ENCODE measurements at places on chromosomes 3 and 15.

GRCh38 chr3:151425627-151426340, 35.1 kb downstream of the IGSF10 start:
- DNase-seq, result no peak

- DNase-seq, result no peak
These were observed 32.8 kb upstream of the SLC9A9 start for GRCh38 chr3:143881095-143881494.

DNA sequence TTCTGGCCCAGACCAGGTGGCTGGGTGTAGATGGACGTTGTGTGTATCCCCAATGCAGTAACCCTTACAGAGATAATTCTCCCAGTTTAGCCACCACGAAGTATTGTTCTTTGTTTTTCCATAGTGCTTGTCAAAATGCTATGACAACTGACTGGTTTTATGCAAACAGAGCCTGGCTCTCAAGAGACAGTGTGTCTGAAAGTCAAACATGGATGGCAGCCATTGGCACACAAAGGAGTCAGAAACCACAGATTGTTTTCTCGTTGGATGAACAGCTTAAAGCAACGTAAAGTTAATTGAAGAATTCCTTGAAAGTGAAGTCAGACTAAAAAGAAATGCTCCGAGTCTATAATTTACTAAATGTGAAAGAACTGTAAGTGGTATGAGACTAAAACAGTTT, 91.2 kb downstream of the FILIP1L start:
- no peak for DNase-seq

GRCh38 chr15:90239371-90239770, 5.4 kb downstream of the GDPGP1 start:
- DNase-seq, result no peak

GRCh38 chr3:13863382-13863952, 16.4 kb downstream of the WNT7A start:
- no peak for DNase-seq

- no peak for DNase-seq
These were observed 125.1 kb downstream of the GABRG3 start for GRCh38 chr15:27095886-27096624.

DNA sequence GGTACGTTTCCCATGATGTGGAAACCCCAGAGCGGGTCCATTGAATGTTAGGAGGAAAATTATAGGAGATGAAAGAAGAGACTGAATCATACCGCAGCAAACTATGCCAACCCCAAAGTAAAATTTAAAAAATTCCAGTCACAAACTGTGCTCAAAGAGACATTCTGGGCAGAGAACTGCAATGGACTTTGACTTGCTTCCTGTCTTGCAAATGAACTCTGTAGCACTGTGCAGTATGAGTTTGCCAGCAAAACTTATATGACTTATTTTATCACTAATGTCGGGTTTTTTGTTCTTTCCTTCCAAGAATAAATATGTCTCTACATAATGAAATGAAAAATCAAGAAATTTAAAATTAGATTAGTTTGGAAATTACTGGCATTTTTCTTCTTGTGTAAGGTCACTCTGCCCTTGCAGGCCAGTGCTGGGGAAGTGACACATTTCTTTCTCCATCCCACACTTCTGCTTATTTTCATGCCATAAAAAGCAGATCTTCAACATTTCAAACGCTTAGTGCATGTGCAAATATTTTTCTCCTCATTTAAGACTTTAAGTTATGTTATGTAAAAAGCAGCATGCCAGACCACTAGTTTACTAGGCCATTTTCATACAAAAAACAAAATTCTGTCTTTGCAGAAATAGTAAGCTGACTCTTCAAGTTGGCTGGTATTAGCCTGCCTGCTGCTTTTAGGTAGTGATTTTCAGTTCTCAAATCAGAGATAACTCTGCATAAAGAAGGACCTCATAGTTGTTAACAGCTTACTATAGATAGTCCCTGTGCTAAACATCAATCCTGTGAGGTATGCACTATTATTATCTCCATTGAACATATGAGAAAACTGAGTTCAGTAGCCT, 32.2 kb upstream of the SSR3 start:
- DNase-seq, result no peak

- peak; percentile 89 for DNase-seq
These were observed 354.8 kb upstream of the DNAJC19 start for GRCh38 chr3:181344331-181344730.

DNA sequence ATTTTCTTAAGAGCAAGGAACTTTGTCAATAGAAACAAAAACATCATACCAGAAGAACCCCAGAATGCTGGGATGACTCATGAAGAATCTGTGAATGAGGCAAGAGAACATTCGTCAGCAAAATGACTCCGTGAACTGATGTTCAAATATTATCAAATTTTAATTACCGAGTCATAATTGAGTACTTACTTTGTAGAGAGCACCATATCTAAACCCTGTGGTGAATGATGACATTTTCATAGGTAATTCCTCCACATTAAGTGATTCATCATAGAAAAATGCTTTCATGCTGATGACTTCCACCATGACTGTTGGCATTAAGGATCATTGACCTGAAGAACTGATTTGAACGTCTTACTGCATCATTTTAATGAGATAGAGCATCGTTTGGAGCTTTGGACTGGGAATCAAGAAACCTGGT, 56.3 kb downstream of the PPARG start:
- no peak for DNase-seq

DNA sequence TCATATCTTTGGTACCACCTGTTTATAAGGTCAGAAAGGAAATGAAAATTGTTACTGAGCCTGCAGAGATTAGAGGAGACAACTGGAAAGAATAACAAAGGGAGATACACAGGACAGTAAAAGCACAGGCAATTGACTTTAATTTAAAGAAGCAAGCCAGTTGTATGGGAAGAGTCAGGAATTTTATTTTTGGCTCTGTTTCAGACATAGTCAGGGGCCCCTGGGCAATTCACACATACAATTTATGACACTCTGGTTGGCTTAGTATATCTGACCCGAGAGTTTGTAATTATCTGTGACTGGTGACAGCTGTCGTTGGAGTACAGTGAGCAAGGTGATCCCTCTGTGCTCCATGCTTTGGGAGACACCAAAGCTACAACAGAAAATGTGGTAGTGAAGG, 591.9 kb upstream of the NECTIN3 start:
- no peak for DNase-seq

- DNase-seq, result no peak
These were observed 22.2 kb upstream of the EID1 start for GRCh38 chr15:48855501-48856440.

- no peak for DNase-seq
These were observed 43.2 kb upstream of the POLG start for GRCh38 chr15:89377842-89378295.

- no peak for DNase-seq
These were observed 20.7 kb downstream of the TBC1D2B start for GRCh38 chr15:78056714-78057269.

DNA sequence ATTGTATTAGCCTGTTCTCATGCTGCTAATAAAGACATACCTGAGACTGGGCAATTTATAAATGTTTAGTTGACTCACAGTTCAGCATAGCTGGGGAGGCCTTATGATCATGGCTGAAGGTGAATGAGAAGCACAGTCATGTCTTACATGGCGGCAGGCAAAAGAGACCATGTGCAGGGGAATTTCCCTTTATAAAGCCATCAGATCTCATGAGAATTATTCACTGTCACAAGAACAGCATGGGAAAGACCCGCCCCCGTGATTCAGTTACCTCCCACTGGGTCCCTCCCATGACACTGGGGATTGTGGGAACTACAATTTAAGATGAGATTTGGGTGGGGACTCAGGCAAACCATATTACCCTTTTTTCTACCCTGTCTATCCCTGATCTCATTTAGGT, 51.5 kb upstream of the MYZAP start:
- no peak for DNase-seq

- DNase-seq, result no peak
These were observed 194.1 kb upstream of the ARHGEF26 start for GRCh38 chr3:153927107-153927506.

All from NCI-H2081 treated with DMSO at 0.1 percent for 48 hours (cell line).